ENCODE measurements at places on chromosomes 11 and 22.

DNA sequence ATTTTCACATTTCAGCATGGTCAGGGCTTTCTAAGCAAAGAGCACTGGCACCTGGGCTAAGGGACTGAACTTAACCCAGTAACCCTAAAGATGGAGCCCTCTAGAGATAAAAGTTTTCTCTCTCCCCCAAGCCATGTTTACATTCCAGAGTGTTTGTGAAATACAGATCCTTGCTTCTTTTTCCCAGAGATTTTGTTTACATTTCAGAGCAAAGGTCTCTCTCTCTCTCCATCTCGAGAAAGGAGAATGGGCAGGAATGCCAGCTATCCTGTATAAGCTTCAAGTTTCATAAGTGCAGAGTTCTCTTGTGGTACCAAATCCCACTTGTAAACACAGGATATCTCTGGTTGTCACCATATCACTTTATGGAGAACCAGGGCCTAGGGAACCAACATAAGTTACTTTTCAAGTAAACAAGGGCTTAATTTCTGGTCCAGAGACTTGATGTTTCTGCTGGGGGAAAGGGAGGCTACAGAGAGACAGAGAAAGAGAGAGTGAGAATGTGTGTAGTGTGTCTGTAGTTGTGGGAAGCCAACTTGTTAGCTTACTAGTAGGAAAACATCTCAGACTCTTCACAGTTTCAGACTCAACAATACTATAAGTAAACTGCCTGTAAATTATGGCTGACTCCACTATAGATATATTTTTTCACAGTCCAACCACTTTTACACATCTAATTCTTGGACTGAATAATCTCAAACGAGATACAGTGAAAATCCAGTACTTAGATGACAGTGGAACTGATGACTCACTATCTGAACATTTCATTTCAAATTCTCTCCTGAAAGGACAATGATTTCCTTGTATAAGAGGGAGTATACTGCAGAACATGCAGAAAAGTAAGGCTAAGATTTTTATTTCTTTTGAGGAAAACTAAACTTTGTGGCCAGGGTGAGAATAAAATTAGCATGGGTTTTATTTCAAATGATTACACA, 76.2 kb downstream of the ARHGAP32 start:
- no peak for DNase-seq

DNA sequence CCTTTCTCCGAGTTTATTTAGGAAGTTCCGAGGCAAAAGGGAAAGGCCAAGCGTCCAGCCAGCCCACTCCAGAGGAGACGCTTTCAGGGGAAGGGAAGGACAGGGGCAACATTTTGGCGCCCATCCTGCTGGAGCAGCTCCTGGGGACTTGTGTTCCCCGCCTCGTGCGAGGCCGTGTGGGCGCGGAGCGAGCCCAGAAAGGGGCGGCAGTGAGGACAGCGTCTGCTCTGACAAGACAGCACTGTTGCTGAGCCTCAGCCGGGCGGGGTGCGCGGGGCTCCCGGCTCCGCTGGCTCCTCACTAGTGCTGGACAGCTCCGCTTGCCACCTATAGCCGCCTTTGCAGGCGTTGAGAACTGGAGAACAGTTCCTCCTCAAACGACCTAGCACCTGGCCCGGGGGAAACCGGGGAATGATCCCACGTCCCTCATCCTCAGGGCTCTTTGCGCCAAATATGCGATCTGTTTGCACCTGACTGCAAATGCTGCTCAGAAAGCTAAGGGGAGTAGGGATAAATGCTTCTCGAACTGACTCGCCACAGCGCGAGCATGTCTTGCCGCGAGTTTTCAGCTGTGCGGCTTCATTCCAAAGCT, 722 bp upstream of the GUCY1A2 start:
- peak; percentile 54 for DNase-seq

DNA sequence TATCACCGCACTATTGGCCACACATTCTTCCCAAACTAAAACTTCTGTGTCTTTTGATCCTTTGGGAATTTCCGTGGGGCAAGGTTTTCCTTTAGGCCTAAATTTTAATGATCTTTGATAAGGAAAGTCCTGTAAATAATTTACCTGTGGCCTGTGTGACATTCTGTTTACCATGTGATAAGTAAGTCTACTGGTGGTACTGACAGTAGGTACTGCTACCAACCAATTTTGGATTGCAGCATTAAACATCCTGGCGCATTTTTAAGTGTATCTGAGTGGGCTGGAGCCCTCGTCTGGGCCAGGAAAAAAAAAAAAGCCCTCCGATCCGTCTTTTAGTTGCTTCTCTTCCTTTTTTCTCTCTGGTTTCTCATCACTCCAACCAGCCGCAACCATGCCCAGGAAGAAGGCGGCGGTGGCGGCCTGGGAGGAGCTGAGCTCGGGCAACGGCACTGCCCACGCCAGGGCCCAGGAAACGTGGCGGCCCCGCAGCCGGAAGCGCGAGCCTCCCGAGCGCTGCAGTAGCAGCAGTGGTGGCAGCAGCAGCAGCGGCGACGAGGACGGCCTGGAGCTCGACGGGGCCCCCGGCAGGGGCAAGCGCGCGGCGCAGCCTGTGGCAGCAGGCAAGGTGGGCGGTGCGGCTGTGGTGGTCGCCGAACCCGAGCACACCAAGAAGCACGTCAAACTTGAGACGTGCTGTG, 33.6 kb downstream of the ASRGL1 start:
- DNase-seq: no peak

GRCh38 chr11:46321757-46322156, 25.5 kb upstream of the DGKZ start:
- DNase-seq: no peak

- no peak for DNase-seq
These were observed 40.9 kb upstream of the ETS1 start for GRCh38 chr11:128628325-128628673.
